ENCODE measurements at places on chromosomes 4 and X.

DNA sequence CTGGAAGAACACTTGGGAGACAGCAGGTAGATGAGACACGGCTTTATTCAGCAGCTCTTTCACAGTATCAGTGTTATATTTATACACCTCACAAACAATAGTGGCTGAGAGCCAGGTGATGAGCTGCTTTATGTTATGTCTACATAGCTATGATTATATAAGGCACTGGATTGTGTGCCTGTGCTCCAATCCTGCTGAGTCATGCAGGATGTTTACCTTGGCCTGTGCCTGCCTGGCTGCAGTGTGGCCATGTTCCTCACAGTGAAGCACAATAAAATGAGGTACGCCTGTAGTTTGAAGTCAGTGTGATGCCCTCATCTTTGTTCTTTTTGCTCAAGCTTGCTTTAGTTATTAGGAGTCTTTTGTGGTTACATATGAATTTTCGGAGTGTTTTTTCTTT lies 31.3 kb downstream of the CXCL13 start:
- no peak for DNase-seq

GRCh38 chr4:68987007-68987406 lies 35.4 kb upstream of the UGT2A3 start:
- DNase-seq, result no peak

GRCh38 chrX:109372716-109373115 lies 109.2 kb downstream of the GUCY2F start:
- DNase-seq, result no peak

DNA sequence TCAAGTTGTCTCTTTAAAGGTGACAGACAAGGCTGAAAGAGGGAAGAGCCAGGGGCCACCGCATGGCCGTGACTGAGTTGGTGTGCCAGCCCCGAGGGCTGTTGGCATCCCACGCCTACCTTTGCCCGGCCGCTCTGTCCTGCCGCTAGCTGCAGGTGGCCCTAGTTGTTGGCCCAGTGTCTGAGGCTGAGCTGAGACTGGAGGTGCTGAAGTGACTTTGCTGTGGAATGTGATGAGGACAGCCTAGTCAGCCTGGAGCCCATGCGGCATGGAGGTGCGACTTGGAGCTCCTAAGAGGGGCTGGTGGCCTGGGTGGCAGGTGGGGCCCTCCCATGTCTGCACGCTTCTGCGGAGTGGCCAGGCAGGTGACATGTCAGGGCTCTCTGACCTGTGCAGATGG lies 6.6 kb downstream of the TADA2B start:
- DNase-seq, result no peak

DNA sequence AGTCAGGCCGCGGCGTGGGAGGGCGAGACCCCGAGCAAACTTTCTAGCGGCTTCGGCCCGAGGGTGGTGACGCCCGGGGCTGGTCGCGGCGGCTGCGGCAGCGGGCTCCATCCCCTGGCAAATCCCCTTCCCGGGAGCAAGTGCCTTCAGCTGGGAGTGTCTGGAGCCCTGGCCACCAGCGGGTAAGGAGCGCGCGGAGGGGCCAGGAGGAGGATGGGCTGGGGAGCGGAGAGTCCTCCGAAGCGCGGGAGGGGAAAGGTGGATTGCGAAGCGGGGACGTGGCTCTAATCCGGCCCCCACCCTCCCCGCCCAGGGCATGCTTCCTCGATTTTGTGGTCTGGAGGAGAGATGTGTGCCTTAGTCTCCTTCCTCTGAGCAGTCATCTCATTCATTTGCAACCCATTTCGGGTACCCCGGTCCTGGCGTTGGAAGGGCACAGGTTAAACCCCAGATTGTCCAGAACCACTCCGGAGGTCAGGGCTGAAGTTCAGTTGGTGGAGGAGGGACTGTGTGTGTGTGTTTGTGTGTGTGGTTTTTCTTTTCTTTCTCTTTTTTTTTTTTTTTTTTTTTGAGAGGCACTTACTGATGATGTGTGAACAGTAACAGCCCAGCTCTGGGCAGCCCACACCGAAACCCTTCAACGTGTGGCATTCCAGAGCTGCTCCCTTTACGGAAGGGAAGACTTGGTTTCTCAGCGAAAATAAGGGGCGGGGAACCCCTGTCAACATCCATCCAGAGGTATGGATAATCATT lies 516 bp downstream of the SGMS2 start:
- DNase-seq, result no peak

- no peak for DNase-seq
Measured at GRCh38 chr4:146236216-146236615, 21.9 kb downstream of the REELD1 start.

DNA sequence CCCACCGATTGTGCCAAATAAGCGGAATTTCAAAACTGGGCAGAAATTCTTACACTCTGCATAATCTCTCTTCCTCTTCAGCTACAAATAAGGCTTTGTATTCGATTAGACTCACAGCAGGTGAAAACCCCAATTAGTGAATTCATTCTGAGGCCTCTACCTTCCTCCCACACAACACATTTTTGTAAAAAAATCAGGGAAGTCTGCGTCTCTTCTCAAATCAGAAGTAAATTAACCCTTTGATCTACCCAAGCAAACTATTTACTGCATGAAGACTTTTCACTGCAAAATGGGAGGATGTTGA lies 200.6 kb upstream of the FTHL17 start:
- DNase-seq, result no peak

DNA sequence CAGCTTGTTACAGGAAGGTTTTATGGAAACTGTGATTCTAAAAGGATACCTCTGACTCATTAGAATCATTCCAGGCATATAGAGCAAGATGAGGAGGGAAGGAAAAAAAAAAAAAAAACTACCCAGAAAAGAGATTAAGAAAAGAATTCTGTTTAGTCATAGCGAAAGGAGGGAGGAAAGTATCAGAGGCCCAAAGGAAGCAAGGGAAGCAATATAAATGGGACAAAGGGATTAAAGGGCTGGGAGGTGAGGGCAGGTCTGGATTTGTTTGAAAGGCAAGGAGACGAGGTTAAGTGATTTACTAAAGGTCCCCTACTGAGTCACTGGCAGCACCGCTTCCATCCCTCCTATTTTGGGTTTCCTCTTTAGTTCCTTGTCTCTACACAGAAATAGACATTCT lies 88.6 kb upstream of the IL1RAPL1 start:
- DNase-seq, result no peak

DNA sequence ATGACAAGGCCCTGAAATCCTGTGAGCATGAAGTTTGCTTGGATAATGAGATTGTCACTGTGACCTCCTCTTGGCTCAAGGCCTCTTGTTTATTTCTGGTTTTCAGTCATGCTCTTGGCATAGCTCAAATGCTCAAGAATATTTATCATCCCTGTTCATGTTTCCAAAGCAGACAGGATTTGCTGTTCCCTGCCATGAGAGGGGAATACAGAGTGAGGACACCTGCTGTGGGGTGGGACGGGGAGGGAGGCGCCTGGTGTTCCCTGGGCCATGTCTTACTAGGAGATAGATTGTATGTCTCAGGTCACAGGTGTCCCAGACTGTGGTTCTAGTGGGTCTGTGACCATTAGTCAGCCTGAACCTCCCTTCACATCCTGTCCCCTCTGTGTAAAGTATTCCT lies 34.9 kb upstream of the SH3RF1 start:
- DNase-seq, result no peak

DNA sequence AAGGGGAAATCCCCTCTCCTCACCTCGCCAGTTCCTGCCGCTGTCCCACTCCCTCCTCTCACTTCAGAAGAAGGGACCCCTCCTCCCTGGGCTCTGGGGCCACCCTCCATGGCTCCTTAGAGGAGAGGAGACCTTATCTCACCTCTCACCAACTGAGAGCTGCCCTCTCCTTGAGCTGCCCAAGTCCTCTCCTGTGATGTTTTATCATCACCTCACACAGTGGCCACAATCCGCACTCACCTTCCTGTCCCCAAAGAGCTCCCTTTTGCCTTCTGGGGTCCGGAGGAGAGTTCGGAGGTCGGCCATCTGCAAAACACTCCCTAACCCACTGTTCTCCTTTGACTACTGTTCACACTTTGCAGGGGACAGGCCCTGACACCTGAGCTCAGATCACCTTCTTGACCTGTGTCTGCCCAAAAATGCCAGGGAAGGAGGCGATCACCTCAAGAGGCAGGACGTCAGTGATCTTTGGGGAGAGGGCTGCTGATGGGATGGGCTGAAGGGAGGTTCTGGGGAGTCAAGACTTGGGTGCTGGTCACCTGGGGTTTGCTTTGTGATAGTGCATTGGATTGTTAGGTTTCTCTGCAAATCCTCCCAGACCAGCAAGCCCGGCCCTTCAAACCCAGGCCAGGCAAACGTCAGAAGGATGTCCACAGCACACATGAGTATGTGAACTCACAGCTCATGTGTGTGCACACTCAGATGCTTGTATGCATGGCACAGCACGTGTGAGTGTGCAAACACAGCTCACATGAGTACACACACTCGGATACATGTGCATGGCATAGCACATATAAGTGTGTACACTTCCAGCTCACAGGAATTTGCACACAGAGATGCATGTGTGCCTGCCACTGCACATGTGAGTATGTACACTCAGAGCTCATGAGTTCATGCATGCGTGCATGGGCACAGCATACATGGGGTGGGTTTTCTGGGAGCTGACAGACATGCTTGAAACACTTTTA lies 41.8 kb downstream of the HTRA3 start:
- peak; percentile 26 for DNase-seq

GRCh38 chr4:52586069-52586468 lies 73.0 kb downstream of the USP46 start:
- no peak for DNase-seq

GRCh38 chrX:112359906-112360305 lies 277.3 kb upstream of the TRPC5 start:
- no peak for DNase-seq
